ENCODE measurements at places on chromosomes 2 and 18.

GRCh38 chr2:169573974-169574299 lies 272 bp upstream of the FASTKD1 start:
- DNase-seq, result no peak

- DNase-seq, result no peak
These were observed 13.2 kb downstream of the CFAP65 start for GRCh38 chr2:219028141-219028540.

GRCh38 chr2:134002391-134002790 lies 251.5 kb upstream of the MGAT5 start:
- DNase-seq, result no peak

GRCh38 chr2:96556441-96557330 lies 20.1 kb downstream of the ARID5A start:
- no peak for DNase-seq

GRCh38 chr2:43302961-43303494 lies 76.6 kb upstream of the ZFP36L2 start:
- DNase-seq, result no peak

GRCh38 chr2:11118761-11119160 lies 36.5 kb upstream of the SLC66A3 start:
- DNase-seq, result no peak

GRCh38 chr2:11774600-11774999 lies 28.2 kb downstream of the LPIN1 start:
- no peak for DNase-seq

DNA sequence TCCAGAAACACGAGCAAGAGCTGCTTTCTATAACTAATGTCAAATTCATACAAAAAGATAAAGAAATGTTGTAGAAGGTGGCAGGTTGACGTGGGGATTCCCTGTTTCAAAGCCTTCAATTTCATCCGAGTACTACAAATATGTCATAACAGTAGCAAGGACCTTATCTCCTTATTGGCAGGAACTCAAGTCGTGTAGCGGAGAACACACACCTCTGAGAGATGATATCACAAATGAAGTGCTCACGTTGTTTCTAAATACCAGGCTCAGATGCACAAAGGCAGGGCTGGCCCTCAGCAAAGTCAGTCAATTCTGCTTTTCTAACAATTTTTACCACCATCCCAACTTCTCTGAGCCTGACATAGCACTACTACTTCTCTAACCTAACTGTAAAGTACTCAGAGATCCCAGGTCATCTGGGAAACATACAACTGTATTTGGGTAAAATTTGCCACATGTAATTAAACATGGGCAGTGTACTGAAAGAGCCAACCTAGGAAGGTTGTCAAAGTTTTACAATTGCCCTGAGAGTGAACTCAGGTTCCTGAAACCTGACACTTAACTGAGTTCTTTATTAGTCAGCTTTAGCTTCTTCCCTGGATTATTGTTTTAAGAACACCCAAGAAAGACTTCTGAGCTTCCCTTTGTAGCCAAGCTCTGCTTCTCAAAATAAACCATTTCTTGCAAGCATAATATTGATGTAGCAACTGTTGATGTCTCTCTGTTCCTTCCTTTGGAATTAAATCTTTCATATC lies 813.7 kb upstream of the ACVR2A start:
- peak; percentile 16 for DNase-seq

- no peak for DNase-seq
These were observed 115.3 kb upstream of the ALPP start for GRCh38 chr2:232263295-232263694.

DNA sequence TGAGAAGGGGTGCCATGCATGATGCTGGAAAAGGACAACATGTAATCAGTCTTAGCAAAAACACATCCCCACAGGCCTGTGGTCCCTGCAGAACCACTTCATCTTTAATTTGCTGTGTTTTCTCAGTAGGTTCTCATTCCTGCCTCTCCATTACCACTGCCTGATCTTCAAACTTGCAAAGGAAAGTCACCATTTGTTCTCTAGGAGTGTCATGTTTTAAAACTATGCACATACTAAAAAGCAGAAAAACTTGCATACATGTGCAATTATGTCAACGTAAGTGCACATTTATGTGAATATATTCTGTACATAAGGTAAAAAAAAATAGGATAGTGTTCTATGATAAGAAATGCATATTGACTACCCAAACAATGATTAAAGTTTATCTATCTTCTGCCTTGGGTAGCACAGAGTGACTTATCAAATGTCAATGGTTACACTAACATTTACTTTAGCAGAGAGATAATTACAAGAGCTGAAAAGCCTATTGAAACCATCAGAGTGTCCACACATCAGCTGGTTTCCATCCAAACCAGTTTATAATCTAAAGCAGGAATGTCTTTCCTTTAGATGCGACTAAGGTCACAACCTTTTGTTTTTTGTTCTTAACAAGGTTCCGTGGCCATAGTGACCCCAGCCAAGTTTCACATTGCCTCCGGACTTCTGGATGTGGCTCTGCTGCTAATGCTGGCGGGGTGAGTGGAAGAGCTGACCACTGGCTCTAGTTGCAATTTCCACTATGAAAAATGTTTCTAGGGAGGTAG lies 58.7 kb upstream of the RMDN2 start:
- DNase-seq, result no peak

GRCh38 chr2:53167227-53167626 lies 600.4 kb upstream of the CHAC2 start:
- no peak for DNase-seq

- peak; percentile 10 for DNase-seq
These were observed 53.3 kb downstream of the FECH start for GRCh38 chr18:57533006-57533867.

- DNase-seq, result no peak
These were observed 217.5 kb upstream of the SOX11 start for GRCh38 chr2:5474716-5475115.

DNA sequence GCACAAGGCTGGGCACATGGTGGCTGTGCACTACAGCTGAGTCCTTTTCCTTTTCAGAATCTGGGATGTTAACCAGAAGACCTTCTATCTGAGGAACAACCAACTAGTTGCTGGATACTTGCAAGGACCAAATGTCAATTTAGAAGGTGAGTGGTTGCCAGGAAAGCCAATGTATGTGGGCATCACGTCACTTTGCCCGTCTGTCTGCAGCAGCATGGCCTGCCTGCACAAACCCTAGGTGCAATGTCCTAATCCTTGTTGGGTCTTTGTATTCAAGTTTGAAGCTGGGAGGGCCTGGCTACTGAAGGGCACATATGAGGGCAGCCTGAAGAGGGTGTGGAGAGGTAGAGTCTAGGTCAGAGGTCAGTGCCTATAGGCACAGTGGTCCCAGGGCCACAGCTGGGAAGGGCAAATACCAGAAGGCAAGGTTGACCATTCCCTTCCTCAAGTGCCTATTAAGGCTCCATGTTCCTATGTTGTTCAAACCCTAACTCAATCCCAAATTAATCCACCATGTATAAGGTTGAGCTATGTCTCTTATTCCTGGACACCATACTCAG lies 2.2 kb downstream of the IL1RN start:
- DNase-seq, result no peak

GRCh38 chr18:45378933-45379332 lies 236.3 kb upstream of the SLC14A2 start:
- no peak for DNase-seq

- no peak for DNase-seq
These were observed 62.9 kb downstream of the MIB1 start for GRCh38 chr18:21803495-21803894.

DNA sequence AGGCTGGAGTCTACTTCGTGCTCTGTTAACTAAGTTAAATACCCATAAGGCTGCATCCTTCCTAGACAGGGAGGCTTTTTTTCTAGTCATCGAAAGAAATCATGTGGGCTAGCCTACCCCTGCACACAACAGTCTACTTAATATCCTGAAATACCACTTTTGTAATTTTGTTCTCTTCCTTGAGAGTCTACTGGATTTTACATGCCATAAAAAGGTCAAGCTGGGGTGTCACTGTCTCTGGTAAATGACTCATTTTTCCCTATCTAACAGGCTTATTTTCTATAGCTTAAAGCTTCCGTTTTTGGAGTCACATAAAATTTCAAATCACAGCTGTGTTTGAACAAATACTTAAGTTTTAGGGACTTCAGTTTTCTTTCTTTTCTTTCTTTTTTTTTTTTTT lies 10.7 kb upstream of the STAM2 start:
- DNase-seq, result no peak

- no peak for DNase-seq
These were observed 22.8 kb upstream of the PXDN start for GRCh38 chr2:1766851-1767811.

DNA sequence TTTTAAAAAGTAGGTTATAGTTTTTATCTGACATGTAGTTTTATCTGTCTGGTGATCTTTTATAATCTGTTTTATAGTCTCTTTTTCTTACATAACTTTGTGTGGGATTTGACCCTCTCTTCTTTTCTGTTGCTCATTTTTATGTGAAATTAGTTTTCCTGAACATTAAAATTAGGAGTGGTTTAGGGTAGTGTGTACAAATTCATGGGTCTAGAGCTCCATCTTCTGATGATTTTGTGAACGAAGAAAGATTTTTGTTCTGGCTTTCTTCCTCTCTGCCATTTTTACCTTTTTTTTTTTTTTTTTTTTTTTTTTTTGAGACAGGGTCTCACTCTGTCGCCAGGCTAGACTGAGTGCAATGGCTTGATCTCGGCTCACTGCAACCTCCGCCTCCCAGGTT lies 46.6 kb downstream of the SLC30A6 start:
- DNase-seq, result no peak

GRCh38 chr2:12430407-12431133 lies 286.2 kb upstream of the TRIB2 start:
- no peak for DNase-seq

GRCh38 chr2:133077269-133077822 lies 407.3 kb upstream of the LYPD1 start:
- DNase-seq, result peak; percentile 2

GRCh38 chr2:5370158-5370557 lies 322.0 kb upstream of the SOX11 start:
- DNase-seq, result no peak

- no peak for DNase-seq
These were observed 111.0 kb upstream of the RASGRP3 start for GRCh38 chr2:33365264-33365970.

GRCh38 chr2:25373269-25373981 lies 31.7 kb upstream of the DNMT3A start:
- no peak for DNase-seq

GRCh38 chr2:96532641-96533291 lies 3.8 kb upstream of the ARID5A start:
- DNase-seq, result no peak

- DNase-seq, result no peak
These were observed 154.3 kb downstream of the EIPR1 start for GRCh38 chr2:3223080-3223923.

GRCh38 chr18:49926106-49926745 lies 112.9 kb upstream of the ACAA2 start:
- no peak for DNase-seq

All from left renal pelvis (tissue), 4 donors.